ENCODE measurements at places on chromosomes 1 and 21.

DNA sequence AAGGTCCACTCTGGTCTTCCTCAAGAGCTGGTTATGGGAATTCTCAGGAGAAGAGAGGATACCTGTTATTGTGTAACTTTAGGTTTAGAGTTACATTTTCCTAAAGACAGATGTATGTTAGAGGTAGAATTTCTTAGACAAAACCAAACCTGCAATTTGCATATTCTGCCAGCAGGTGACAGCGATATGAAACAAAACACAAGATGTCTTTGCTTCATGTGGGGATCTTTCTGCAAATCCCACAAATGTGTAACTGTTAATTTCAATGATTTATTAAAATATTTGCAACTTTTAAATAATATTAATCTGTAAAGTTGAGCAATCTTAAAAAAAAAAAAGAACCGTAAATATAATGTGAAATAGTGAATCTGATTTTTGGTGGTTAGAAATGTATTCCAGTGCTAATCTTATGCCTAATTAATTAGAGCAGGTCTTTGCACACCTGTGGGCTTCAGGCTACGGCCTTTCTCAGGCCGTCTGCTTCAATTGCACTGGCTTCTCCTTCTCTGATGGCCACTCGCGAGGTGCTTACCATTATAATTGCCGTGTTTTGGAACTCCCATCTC is 33.4 kb downstream of the FAM78B start:
- no peak for DNase-seq

DNA sequence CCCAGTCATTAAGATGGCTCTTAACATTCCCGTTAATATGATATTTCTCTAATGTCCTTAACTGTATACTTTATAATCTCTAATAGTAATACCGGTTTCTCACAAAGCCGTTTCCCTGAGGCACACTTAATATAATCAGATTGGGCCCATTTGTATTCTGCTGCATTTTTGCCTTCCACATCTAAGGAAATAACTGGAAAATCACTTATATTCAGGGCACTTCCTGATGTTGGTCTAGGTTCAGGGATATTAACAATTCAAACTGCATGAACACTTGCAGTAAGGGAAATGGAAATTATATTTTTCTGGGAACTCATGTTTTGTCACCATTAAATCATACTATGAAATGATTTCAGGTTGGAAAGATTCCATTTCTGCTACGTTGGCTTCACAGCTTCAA is 119.8 kb downstream of the TPR start:
- DNase-seq = no peak

DNA sequence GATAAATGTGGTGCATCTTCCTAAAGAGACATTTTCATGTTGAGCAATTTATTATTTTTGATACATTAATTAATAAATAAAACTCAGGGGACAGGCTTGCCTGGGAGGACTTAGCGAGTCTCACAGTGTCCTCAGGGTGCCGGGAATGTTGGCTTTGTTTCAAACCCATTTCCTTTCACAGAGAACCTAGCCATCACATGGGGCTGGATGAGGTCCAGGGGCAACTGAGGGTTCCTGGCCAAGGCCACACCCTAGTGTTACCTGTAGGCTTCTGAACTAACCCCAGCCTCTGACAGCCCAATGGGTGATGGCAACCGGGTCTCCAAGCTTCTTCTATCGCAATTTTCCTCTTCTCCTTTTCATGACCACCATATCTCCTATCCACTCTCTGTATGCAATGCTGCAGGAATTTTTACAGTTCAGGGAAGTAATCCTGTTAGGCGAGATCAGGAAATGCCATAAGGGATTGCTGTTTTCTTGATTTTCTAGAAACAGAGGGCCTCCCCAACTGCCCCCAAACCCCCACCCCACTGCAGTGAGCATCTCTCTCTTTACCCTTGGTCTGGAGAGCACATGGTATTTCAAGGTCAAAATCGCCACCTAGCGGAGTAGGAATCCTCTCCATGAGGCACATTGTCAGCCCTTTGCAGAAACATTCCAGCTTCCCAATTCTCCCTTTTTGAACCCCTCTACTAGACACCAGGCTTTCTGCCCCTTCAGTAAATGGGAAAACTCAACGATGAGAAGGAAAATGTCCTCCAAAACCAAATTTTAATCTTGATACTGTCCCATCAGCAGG is 22.1 kb upstream of the SMYD3 start:
- no peak for DNase-seq

GRCh38 chr1:184990204-184990603 is 15.9 kb upstream of the NIBAN1 start:
- no peak for DNase-seq

GRCh38 chr1:201433609-201434008 is 12.1 kb upstream of the TNNI1 start:
- DNase-seq = no peak

DNA sequence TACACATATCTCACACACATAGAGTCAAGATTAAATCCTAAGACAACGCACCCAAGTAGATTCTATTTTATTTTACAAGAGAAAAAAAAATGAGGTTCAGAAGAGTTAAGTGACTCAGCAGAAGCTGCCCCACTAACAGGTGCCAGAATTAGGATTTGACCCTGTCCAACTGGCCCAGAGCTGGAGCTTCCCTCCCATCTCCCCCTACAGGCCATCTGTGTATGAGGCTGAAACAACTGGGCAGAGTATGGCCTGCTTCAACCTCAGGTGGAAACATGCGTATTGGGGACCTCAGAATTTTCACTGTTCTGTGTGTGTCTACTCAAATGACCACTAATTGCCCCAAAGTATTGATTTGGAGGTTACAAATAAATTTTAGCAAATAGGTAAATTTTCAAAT is 29.9 kb downstream of the PSMG1 start:
- no peak for DNase-seq

DNA sequence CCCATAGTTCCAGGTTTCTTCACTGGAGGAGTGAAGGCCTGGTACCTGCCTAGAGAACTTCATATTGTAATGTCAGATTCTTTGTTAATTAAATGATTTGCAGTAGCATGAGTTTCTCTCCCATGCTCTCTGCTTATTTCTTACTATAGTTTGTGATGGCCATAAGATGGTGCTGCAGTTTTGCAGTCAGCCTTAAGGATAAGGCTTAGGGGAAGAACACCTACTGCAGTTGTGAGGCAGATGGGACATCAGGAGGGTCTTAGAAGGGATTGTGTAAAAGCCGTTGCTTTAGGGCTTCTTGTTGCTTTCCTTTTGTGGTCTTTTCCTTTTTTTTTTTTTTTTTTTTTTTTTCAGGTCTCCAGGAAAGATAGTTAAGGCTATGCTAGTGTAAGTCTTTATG is 61.8 kb downstream of the MACF1 start:
- no peak for DNase-seq

DNA sequence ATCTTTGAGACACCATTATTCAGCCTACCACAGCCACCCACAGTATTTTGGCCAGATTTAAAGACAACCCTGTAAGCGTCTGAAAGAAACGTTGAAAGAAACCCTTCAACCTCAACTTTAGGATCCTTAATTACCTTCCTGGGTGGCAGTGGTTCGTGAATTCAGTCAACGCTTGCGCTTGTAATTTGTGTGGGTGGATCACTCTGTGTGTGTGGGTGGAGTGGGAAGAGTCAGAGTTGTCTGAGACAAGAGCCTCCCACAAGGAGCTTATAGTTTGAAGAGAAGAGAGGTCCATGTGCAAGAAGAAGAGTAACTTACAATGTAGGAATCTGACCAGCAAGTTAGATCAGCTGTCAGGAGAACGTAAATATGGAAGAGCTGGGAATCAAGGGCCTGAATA is 8.4 kb downstream of the COQ8A start:
- DNase-seq = no peak

DNA sequence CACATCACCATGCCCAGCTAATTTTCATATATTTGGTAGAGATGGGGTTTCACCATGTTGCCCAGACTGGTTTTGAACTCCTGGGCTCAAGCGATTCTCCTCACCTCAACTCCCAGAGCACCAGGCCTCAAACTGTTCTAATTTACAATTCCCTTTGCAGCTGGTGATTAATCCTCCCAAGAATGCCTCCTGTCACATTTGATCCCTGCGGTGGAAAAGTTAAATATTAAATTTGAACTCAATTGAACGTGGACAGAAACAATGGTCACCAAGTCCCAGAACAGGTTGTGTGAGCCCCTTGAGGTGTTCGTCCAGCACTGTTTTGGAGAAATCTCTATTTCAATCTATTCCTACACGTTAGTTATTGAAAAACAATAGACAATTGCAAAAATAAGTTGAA is 2.0 kb upstream of the ANKRD35 start:
- DNase-seq = no peak

DNA sequence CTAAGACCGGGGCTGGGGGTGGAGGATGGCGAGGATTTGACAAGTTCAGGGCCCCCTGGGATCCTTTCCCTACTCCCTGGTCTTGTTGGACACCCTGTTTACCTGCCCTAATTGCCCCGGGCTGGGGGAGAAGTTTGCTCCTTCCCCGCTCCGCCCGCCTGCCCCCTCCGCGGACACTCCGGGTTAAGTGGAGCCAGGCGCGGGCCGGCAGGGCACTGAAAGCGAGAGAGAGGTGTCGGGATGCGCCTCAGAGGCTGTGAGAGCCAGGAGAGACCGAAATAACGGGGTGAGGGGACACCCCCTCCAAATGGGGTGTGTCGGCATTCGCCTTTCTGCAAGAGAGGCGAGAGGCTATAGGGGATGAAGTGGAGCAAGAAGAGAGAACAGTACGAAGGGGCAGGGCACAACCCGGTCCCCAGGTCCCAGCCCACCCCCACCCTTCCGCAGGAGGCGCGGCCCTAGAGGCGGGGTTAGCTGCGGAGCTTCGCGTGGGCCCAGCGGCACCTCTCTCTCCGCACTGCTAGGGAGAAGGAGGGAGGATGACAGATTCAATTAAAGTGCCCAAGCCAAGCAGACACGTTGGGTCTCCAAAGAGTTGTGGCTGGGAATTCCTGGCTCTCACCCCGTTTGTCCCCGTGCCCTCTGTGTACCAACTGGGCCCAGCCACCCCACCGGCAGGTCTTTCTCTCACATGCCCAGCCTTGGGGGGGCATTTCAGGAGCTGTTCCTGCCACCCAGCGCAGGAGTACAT is 3.8 kb downstream of the EFNA3 start:
- DNase-seq = no peak

DNA sequence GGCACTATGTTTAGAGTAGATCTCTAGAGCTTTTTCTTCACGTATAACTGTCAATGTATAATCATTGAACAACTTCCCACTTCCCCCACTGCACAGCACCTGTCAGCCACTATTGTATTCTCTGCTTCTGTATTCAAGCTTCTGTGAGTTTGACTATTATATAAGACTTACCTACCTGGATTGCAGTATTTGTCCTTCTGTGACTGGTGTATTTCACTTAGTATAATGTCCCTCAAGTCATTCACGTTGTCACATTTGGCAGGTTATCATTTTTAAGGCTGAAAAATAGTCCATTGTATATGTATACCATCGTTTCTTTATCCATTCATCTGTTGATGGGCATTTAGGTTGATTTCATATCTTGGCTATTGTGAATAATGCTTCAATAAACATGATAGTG is 969.5 kb upstream of the B3GALT2 start:
- DNase-seq = no peak

DNA sequence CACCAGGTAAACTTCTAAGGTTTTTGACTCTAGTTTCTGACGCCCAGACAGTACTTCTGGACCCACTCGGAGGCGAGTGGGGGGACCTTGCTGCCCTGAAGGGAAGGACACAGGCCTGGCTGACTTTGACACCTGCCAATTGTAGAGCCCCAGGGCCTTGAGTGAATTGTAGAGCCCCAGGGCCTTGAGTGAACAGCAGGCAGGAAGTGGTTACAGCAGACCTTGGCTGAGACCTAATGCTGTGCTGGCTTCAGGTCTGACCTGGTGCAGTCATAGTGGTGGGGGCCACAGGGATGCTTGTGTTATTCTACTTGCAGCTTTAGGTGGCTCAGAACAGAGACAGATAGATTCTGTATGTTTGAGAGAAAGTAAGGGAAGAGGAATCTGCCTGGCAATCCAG is 344.3 kb downstream of the DUSP10 start:
- no peak for DNase-seq

DNA sequence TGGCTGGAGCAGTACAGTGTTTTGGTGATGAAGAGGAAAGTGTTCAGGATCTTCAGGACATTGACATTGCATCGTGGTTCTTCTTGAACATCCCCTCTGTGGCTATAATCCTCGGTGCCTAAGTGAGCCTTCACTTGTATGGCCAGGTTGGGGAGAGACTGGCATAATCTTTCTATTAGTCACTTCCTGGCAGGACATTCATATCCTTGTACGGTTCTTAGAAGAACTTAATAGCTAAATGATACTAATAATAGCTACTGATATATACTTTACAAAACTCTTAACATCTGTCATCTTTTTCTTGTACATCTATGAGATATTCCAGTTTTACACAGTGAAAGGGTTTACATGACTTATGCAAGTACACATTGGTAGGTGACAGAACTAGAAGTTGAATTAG is 35.8 kb downstream of the CELF3 start:
- DNase-seq = no peak

DNA sequence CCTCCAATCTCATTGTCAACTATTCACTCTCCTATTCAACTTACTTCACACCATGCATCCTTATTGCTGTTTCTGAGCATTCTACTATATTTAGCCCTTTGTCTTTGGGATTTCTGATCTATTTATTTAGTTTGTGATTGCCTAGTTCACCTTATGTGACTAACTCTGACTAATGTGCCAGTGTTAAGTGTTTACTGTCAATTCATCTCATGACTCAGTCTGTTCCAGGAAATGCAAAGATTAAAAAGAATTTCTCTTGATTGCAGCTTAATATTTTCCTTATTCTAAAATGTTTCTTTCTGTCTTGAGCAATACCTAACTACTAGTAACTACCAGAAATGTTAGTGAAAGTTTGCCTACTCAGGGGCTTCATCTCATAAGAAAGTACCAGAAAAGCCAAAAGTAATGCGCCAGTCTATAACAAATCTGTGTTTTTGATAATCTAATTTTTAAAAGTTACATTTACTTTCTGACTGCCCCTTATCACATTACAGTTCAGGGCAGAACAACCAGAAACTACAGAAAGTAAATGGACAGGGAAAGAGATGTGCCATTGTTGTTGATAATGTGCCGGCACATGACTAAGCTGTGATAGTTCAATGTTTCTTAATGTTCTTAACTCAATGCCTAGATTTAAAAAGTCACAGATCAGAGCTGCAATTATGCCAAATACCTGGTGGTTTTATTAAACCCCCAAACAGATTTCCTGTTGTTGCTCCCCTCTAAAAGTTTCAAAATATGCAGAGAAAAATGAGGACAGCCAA is 556.5 kb downstream of the PTBP2 start:
- no peak for DNase-seq

GRCh38 chr1:44077421-44077820 is 41.2 kb upstream of the KLF17 start:
- no peak for DNase-seq
